Stimulated activated CD4-positive, alpha-beta T cell treated with anti-CD3 and anti-CD28 coated beads, TNF-alpha, amount 100 ng/mL, for 48 hours (primary cell): ENCODE measurements at places on chromosomes 3 and 15.

DNA sequence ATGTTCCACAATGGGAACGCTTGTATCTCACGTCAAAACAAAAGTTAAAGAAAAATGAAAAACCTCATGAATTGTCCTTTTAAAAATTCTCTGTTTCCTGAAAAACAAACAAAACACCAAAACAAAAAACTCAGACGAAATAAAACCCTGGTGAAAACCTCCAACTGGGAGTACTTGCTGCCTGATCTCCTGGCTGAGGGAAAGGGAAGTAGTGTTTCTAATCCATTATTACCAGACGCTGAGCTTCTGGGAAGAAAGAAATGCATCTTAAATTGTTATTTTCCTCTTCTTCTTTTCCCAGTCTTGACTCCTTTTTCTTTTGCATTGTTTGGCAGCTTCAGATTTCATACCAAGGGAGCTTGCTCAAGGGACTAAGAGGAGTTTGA is 243.2 kb upstream of the RGMA start:
- no peak for DNase-seq

DNA sequence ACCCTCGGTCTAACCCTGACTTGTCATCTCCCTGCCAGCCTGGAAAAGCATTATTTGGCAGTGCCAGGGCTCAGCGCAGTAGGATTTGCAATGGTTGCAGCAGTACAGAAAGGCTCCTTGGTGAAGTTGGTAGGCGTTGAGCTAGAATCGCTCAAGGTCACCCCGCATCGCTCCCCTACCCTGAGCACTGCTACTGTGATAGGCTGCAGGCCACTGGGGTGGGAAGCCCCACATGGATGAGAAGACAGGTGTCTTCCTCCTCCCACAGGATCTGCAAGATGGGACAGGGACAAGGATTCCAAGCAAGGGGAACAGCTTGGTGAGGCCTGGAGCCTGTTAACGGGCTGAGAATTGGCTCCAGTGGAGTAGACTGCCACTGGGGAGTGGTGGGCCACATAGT is 10.7 kb downstream of the CLK3 start:
- DNase-seq, result no peak

DNA sequence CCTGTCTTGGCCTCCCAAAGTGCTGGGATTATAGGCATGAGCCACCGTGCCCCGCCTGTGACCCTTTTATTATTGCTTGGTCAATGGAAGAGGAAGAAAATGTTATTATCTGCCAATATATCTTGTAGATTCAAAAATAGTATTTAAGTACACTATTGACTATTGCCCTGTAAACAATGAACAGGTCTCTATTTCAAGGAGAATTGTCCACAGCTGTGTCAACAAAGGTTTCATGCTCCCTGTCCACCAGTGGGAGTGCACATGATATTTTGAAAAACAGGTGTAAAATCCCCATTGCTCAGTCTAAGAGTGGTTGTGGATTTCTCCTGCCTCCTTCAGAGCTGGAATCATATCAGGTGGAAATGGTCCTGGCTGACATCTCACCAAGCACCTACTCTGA is 36.5 kb upstream of the IGF1R start:
- no peak for DNase-seq

DNA sequence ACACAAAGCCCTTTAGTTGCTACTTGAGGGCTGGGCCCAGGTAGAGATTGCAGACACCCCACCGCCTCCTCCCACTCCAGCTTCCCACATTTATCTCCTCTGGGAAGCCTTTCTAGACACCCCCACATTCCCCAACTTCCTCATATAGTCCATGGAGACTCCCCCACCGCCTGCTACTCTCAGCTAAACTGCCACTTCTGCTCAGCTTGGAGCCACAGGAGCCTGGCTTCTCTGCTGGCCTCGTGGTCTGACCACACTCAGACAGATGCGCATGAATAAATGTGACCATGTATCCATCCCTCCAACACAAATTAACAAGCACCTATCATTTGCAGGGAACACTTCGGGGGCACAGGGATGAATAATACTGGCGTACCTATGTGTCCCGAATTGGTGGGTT is 10.5 kb upstream of the ACSBG1 start:
- no peak for DNase-seq

GRCh38 chr3:197599089-197599765 is 43.5 kb upstream of the BDH1 start:
- peak; percentile 67 for DNase-seq

DNA sequence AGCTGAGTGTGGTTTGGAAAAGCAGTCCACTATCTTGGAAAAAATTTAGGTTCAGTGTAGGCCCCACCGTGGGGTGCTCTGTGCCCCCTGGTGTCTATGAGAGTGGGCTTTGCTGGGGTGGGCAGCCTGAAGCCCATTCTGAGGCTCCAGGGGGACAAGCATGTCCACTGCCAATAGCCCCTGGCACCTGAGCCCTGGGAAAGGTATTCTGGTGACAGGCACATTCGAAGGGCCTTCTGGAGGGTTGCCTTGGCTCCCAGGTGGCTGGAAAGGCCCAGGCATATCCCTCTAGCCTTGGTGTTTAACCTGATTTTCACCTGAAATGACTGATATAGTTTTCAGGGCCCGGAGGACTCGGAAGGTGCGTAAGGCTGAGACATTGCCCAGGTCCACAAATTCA is 36.1 kb downstream of the SCN5A start:
- no peak for DNase-seq

- DNase-seq, result no peak
These were observed 152.4 kb downstream of the AGBL1 start for GRCh38 chr15:86231864-86232721.

- DNase-seq, result no peak
These were observed 120.1 kb upstream of the WNT5A start for GRCh38 chr3:55607175-55607574.

DNA sequence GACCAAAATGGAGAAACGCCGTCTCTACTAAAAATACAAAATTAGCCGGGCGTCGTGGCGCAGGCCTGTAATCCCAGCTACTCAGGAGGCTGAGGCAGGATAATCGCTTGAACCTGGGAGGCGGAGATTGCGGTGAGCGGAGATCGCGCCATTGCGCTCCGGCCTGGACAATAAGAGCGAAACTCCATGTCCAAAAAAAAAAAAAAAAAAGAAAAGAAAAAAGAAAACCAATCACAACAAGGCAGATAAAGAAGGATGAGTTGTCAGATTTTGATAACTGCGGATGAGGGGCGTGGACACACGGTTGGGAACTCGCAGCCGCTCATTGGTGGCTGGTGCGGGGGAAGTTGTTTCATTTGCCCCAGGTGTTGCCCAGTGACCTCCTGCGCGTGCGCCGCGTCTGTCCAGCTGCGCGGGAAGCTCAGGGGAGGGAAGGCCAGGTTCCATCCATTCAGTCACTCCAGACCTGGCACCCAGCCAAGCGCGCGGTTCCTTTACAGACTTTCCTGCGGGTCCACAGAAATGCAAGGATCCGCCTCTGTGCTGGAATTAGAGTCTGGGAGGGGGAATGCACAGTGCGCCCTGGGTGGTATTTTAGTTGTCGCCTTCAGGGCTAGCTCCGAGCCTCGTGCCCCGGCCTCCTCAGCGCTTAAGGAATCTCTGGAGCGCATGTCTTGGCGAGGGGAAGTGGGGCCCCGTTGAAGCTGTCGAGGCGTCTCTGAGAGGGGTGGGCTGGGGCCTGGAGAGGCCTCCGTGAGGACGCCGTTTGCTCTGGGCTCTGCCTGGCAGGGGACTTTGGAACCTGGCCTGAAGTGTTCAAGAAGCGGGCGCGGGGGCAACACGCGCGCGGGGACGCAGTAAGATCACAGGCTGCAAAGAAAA is 708 bp upstream of the GCHFR start:
- DNase-seq, result no peak

DNA sequence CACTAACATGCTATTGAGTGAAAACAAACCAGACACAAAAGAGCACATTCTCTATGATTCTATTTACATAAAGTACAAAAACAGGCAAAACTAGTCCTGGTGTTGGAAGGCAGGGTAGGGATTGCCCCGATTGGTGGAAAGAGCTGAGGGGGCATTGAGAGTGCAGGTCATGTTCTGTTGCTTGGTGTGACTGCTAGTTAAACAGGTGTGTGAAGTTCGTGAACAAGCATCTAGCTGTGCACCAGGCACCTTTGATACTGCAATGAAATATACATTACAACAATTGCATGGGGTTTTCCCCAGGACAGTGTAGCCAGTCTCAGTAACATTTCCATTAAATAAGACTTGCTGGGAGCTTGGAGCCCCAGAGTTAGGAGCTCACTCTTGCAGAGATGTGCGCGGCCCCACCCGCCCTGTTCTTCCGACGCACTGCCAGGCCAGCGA is 26.3 kb upstream of the THRB start:
- no peak for DNase-seq

GRCh38 chr15:63596676-63597037 is 530 bp upstream of the FBXL22 start:
- no peak for DNase-seq

GRCh38 chr3:141094790-141095545 is 43.8 kb downstream of the SPSB4 start:
- no peak for DNase-seq

DNA sequence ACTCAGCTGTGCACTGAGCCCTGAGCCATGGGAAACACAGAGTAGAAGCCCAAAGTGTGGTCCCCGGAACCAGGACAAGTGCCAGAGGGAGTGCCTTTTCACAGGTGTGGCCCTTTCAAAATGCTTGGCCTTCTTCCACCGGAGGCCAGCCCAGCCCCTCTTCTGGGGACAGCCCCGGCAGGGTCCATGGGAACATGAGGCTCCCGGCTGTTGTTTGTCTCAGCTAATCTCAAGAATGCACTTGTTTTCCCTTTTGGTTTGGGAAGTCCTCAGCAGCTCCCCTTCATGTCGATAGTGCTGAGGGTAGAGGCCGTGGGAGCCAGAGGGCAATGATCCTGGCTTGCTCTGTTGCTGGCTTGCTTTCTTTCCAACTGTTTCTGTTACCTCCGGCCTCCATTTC is 91.1 kb upstream of the MRPS22 start:
- DNase-seq, result no peak

DNA sequence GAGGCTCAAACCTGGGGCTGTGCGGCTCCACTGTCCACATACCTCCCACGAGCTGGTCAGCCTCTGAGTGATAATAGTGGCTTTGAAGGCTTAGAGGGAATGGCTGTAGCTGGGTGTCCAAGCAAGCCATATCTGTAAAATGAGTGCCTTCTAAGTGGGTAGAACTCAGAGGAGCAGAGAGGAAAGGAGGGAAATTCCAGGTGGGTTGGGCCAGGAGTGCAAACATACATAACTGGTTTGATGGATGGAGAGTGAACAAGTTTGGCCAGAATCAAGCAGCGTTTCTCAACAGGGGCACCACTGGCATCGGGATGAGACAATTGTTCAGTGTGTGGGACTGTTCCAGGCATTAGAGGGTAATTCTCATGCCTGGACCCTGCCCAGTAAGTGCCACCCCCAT is 91.1 kb downstream of the ASB7 start:
- no peak for DNase-seq

GRCh38 chr3:37397396-37397795 is 223.0 kb upstream of the LRRFIP2 start:
- DNase-seq, result no peak

DNA sequence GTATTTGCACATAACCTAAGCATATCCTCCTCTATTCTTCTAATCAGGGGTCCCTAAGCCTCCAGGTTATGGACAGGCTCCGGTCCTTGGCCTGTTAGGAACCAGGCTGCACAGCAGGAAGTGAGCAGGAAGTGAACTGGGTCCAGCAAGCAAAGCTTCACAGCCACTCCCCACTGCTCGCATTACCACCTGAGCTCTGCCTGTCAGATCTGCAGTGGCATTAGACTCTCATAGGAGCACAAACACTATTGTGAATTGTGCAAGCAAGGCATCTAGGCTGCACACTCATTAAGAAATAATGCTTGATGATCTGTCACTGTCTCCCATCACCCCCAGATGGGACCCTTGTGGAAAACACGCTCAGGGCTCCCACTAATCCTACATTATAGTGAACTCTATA is 9.8 kb downstream of the MSL2 start:
- DNase-seq, result no peak

- DNase-seq, result no peak
These were observed 37.6 kb upstream of the SFMBT1 start for GRCh38 chr3:53083521-53083920.

DNA sequence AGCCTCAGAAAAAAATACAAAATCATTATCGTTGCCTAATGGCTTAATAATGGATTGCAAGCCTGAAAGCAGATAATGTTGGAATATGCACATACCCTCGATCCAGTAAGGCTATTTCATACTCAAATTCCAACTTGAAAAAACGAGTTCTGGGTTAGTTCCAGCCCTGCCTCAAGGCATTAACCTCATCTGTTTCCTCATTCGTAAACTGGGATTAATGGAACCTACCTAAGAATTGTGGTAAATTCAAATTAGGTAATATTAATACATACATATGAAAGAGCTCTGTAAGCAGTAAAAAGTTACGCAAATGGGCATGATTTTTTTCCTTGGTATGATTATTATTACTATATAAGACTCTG is 107.5 kb downstream of the SRGAP3 start:
- DNase-seq, result no peak

DNA sequence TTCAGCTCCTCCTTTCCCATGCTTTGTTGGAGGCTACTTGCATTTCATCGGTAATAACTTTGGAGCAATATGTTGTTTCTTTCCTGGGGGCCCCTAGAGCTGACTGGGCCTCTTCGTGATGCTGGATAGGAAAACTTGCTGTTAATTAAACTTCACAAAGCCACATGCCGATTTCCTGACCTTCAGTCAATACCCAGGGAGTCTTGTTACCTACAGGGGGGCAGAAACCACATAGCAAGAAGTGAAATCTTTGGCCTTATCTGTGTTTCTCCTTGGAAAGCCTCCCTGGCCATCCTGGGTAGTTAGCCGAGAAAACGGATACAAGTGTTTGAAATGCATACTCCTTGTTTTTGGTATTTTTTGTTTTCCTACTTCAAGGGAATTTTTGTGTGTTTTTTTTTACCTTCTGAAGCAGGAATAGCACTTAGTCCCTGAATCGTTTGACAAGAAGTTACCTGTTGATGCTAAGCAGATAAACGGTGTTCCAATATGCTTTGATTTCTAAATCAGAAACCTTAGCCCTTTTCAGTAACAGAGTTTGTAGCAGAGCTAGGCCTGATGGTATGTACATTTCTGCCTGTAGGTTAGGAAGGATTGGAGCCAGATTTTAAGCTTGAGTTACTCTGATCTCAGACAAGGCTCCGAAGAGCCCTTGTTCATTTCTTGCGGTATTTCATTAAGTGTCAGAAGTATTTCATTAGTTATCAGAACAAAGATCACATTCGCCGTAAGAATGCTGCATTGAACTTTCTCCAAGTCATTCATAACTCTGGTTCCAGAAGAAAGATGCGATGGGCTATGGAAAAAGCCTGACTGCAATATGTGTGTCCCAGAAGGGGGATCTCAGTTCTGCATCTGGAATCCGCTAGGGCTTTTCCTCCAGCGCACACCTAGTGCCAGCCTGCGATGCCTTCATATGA is 111.5 kb downstream of the THSD4 start:
- DNase-seq, result no peak

- no peak for DNase-seq
These were observed 168.8 kb upstream of the VEPH1 start for GRCh38 chr3:157672061-157672460.

DNA sequence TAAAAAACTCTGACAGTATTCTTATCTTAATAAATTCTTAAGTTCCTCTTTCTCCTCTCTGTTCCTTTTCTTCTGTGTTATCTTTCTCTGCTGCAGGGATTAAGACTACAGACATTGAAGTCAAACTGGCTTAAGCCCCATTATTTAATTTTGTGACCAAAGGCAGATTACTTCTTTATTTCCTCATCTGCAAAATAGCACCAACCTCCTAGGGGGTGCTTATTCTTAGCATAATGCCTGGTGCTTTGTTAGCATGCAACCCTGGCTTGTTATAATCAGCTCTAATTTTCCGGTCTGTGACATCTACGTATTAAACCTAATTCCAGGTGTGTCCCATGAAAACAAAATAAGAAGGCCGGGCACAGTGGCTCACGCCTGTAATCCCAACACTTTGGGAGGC is 23.8 kb downstream of the SEMA6D start:
- no peak for DNase-seq

- DNase-seq, result no peak
These were observed 55.6 kb downstream of the PLXNA1 start for GRCh38 chr3:127038466-127038865.
